ENCODE measurements at places on chromosomes 1 and 21. TPM values are rescaled to one million over a fixed set of nuclear protein-coding genes. Genes with fewer than 3 reads are reported as not detected.

The TPTE gene
- not detected for polyA plus RNA-seq

DNA sequence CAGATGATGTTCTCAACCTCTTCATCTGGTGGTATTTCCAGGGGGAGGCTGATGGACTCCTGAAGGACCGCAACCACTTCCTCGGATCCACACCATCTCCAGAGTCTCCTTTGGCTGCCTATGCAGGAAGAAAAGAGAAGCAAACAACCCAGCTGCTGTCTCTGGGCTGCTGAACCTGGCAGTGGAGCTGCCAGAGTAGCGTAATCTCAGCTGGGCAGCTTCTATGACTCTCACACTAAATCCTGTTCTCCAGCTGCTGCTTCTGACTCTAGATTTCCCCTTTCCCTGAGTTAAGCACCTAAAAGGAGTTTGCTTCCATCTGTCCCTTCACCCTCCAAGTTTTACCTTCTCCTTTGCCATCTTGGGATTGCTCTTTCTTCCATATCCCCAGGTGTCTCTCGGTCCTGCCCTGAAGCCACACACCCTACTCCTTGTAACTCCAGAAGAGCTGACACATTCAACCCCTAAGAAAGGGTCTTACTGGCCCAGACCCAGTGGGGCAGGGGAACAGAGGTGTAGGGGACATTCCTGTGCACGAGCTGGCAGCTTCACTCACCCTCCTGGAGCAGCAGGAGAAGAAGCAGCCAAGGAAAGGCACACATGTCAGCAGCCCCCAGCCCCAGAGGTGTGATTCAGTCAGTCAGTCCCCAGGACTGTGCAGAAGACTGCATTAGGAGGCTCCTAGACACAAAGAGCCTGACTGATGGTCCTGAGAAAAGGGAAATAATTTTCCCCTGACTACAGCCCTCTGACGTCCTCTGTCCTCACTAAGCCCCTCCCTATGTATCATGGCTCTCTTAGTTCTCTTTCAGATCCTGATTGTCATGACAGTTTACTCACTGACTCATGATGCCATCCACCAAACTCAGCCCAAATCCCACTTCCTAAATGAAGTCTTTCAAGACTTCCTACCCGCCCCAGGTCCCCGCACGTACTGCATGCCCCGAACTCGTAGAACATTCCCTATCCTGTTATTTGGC, at the start of gene SLAMF9:
Gene SLAMF9 (minus strand): TSS at position 702 of the 980 bp plus-strand sequence. CDS start 100 bp downstream, at position 602.
- DNase-seq = peak; percentile 85

The NECAP2 gene
- polyA plus RNA-seq = 183 TPM

The BMP8A gene
- polyA plus RNA-seq = not detected

The KLHDC7A gene
- not detected for polyA plus RNA-seq

- DNase-seq = no peak
Observed at GRCh38 chr1:222443566-222443965, 104.3 kb downstream of the HHIPL2 start.

The CYP4A11 gene
- polyA plus RNA-seq = not detected

DNA sequence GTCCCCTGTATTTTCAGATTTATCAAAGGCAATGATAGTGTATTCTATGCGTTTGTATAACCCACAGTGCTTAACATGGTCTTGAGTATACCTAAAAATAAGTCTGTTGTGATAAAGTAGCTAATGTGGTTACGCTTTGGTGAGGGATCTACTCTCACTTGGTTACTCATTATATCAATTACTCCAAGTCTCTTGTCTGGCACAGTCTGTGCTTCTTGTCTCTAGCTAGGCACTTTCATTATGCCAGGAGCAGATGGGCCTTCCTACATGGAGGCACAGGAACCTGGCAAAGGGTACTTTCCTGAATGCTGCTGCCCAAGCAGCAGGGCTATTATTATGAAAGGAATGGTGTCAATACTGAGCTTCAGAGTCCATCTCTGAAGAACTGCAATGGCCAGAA, 4.2 kb upstream of the PTPN22 start:
- DNase-seq = no peak

GRCh38 chr21:41834252-41834925, 44.8 kb downstream of the PRDM15 start:
- DNase-seq = no peak

Data from CD14-positive monocyte (primary cell).